ENCODE measurements at places on chromosomes 5 and 9.

- no peak for DNase-seq
These were observed 125.4 kb downstream of the NFIB start for GRCh38 chr9:14188538-14188937.

DNA sequence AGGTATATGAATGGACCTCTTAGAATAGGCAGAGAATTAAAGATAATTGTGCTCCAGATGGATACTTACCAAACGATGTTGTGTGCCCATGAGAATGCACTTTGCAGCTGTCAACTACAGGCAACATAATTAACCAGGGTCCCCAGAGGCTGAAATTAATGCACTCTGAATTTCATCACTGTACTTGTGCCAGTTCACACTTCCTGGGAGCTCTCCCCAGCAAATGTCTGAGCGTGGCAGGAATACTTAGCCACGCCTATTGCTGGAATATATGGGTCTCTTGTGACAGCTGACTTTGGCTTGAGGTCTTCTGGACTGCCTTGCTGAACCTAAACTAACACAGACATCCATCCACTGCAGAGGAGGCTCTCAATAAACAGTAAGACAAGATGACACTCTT is 11.9 kb upstream of the C1QTNF2 start:
- no peak for DNase-seq

- DNase-seq, result peak; percentile 50
These were observed 160.6 kb downstream of the ZDHHC21 start for GRCh38 chr9:14532456-14533115.

DNA sequence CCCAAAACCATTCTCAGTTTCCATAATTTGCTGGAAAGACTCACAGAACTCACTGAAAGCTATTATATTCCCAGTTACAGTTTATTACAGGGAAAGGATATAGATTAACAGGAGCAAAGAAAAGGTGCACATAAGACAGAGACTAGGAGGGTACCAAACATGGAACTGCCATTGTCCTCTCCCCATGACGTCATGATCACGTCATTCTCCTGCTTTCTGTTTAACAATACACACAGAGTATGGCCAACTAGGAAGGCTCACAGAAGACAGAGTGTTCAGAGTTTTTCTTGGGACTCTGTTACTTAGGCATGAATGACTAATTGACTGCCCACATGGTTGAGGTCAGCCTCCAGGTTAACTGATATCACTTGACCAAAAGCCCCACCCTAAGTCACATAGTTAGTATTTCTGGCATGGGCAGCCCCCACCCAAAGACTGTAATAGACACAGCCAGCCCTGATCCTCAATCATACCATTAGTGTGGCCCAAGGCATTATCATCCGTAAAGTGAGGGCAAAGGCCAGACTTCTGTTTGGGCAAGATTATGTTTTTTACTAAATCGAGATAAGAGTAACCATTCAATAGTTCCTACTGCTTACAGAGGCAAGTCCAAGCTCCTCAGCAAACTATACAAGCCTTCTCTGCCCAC is 353.5 kb upstream of the POU5F2 start:
- DNase-seq, result no peak

DNA sequence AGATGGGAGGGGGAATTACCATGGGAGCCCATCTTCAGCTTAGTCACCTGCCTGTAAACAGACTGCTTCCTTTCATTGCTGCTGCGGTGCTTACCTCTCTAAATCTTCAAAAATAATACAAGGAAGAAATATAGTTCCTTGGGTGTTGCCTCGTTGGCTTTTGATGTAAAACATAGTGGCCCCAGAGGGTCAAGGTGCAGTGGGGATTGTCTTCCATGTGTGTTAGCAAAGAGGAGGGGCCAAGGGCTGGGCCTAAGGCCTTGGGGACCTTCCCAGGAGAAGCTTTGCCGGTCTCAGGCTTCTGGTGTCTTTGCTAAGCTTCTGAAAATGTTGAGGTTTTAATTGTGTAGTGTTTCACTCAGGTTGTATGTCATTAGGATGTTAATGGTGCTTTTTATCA is 90.0 kb downstream of the PDE8B start:
- no peak for DNase-seq

- DNase-seq, result peak; percentile 46
These were observed 607 bp downstream of the UHRF2 start for GRCh38 chr9:6413365-6414246.

DNA sequence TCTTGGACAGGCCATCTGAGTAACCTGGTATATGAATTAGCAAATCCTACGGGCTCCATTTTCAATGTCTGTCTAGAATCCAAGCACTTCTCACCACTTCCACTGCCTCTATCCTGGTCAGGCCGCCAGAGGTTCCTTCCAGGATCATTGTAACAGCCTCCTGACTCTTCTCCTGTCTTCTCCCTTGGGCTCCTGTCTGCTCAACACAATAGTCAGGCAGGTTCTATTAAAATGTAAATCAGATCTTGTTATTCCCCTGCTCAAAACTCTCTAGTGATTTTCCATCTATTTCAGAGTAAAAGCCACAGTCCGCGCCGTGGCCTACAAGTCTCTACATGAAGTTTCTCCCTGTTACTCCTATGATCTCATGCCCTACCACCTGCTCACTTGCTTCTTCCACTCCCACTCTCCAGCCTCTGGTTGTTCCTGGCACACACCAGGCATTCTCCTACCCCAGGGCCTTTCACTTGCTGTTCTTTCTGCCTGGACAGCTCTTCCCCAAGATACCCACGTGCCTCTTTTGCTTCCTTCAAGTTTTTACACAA is 21.7 kb downstream of the ZNF366 start:
- DNase-seq, result no peak

Data from NCI-H1930 (cell line).